Amniotic epithelial cell (primary cell): ENCODE measurements at places on chromosomes 7 and 10.
A peak's percentile ranks its signal among the peaks of the same experiment; 100 is the strongest.

DNA sequence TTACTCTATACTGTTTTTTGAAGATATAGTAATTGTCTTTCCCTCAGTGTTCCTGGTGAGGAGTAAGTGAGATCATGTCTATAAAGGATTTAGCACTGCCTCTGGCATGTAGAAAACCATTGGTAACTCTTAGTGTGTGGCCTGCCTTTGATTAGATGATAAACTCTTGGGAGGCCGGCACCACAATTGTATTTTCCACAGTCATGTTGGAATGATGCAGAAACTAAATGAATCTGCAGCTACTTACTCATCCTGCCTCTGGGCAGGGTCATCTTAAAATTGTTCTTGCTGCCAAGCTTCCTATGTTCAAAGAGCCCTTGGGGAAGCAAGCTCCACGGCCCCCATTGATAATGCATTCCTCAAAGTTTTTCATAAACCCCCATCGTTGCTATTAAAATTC, 204.6 kb downstream of the ANKRD7 start:
- DNase-seq, result no peak

DNA sequence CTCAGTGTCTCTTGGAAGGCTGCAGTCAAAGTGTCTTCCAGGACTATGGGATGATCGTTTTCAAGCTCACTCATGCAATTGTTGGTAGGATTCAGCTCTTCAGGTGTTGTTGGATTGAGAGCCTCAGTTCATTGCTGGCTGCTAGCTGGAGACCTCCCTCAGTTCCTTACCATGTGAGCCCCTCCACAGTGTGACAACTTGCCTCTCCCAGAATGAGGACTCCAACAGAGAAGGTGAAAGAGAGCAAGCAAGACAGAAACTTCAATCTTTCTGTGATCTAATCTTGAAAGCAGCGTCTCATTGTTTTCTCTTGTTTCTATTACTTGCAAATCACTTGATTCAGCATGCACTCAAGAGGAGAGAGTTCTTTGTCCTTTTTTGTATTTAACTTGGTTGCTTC, 22.5 kb downstream of the MGAM start:
- no peak for DNase-seq

GRCh38 chr10:44771233-44771995, 139.7 kb upstream of the TMEM72 start:
- DNase-seq, result no peak

DNA sequence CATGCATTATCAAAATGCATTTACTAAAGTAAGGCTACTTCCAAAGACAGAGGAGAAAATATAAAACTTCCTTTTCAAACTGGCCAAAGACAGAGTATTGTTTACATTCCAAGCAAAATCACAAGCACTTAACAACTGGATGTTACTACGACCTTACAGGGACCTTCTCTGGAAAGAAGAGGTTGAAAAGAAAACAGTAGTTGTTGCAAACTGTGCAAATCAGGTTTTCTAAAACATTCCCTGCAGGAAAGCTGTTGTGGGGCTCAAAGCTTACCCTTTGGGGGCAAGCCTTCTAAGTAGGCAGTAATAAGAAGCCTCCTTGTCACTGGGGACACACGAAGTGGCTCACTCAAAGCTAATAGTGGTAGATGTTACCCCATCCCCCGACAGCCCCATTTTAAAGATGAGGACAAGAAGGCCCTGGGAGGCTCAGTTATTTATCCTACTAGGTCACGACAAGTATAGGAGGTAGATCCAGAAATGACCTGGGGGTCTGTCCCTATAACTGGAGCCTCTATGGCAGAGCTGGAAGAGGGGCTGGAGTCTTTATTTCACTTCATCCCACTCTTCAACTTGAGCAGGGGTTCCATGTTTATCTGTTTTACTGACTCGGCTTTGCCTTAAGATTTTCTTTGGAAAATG, 46.6 kb downstream of the ATXN7L1 start:
- DNase-seq, result no peak

DNA sequence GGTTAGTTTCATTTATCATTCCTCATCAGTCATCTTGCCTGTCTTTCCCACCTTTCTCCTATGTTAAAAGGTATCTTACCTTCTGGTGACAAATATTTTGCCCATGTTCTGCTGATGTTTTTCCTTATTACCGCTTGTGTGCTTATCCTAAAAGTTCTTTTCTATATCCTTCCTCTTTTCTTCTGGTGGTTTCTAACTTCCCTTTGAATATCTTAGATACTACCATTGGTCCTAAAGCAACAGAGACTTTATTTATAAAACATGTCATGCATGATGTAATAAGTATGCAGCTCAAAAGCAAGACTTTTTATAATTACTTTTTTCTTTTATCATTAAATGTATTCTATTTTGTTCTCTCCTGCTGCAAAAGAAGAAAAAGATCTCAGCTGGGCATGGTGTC, 24.8 kb downstream of the TBC1D12 start:
- no peak for DNase-seq

DNA sequence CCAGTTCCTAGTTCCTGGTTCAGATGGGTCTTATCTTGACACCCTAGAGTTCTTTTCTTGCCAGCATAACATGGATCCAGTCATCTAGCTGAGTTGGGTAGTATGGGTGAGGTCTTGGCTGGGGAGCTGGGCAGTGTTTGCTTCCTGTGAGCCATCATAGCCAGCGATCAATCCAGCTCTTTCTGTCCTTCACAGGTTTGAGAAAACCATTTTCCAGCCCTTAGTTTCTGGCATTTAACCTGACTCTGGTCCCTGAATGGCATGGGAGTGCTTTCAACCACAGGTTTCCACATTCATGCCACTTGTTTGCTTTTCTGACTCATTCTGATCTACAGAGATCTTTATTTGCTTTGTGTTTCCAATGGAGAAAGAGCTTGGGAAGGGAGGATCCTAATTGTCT, 8.6 kb downstream of the SLC13A1 start:
- DNase-seq, result peak; percentile 14

GRCh38 chr10:44437840-44438511, 53.1 kb upstream of the CXCL12 start:
- no peak for DNase-seq

DNA sequence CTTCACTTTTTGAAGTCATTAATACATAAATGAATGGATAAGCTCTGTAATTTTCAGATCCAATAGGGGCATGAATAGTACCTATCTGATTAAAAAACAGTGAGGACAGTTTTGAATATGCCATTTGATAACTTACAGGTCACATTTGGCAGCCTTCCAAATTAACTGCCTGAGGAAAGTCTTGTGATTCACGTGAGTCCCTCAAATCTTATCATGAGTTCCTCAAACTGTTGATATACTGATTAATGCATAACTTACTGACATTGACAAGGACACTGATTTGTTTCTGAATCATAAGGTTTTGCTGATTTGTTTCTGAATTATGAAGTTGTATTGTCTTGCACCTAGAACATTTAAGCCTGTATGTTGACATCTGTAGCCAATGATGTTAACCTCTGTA, 55.1 kb downstream of the ANKMY2 start:
- no peak for DNase-seq

GRCh38 chr7:29906200-29907022, 83.2 kb downstream of the SCRN1 start:
- DNase-seq, result no peak

DNA sequence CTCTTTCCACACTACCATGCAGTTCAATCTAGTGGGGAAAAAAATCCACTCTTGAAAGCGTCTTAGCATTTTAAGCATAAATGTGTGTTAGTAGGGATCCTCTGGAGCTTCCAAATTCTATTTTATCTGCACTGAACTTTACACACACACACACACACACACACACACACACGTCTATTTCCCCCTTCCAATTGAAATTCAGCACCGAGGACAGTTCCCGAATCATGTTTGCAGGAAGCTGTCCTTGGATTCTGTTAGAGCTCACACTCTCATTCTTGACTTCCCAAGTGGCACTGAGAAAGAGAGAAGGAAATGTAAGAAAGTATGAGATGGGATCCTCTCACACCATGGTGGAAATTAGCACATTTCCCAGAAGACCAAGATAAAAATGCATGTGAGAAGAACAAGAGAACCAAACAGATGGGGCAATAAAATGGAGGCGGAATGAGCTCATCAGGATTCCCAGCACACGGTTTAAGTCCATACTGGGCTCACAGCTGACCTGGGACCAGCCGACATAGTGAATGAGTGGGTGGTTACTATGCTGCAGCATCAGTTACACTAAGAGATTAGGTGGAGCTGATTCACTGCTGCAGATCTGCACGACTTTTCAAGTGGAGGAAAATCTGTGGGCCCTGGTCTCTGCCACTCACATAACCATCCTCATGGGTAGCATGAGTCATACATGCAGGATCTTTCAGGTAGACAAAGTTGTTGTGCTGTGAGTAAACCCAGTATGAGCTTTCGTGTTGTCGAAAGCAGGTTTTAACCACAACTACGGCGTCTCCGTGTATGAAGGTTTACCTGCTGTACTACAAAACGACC, 3.3 kb upstream of the NPTX2 start:
- peak; percentile 16 for DNase-seq

DNA sequence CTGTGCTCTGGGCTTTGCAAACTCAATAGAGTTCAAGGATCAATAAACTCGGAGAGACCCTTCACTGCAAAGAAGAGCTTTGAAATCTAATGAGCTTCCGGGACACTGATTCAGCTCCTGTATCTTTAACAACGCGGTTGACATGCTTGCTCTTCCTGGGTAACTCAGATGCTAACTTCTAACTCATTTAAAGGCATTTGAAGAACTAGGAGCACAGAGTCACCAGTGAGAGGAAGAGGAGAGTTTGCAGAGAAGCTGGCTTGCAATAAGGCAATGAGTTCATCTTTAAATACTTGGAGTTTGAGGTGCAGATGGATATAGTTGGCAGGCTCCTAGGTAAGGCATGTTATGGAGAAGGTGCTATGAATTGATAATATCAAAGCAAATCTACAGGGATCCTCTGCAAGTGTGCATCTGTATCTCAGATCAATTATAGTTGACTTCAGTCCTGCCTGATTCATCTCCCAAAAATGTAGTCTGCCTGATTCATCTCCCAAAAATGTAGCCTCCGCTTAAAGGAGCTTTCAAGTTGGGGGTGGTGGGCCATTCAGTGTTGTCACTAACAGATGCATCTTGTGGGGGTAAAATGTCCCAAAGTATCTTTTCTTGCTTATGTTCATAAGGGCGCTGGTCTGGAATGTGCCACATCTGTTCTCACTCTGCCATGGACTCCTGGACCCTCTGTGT, 182.5 kb upstream of the PRSS58 start:
- peak; percentile 57 for DNase-seq

DNA sequence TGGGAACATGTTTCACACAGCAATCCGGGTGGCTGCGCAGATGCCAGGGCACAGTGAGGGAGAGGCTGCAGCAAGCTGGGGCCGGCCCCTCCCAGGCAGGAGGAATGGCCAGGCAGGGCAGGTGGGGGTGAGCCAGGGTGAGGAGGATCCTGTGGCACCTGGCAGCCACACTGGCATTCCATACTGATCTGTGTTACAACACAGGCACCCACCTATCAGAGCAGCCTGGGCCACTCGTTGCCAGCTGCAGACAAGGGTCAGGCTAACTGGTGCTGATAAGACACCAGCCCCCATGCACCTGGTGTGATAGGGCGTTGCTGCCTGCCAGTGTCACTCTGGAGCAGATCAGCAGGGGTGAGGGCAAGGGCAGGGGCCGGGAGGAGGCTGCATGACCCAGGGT, 16.6 kb upstream of the RET start:
- no peak for DNase-seq

- no peak for DNase-seq
These were observed 20.7 kb downstream of the ZMIZ2 start for GRCh38 chr7:44769376-44769775.

- DNase-seq, result no peak
These were observed 160.3 kb upstream of the NRP1 start for GRCh38 chr10:33494694-33495265.

- DNase-seq, result peak; percentile 91
These were observed 68.5 kb downstream of the MICU1 start for GRCh38 chr10:72557362-72557761.

- DNase-seq, result no peak
These were observed 69.0 kb downstream of the PARD3 start for GRCh38 chr10:34746094-34746493.

- no peak for DNase-seq
These were observed 166.1 kb downstream of the PRKAG2 start for GRCh38 chr7:151710646-151711434.

GRCh38 chr10:76408646-76409045, 977.2 kb downstream of the LRMDA start:
- peak; percentile 88 for DNase-seq

- no peak for DNase-seq
These were observed 37.3 kb upstream of the PRKAR2B start for GRCh38 chr7:107007007-107007891.

- DNase-seq, result no peak
These were observed 2.3 kb upstream of the MORN4 start for GRCh38 chr10:97635577-97635976.

DNA sequence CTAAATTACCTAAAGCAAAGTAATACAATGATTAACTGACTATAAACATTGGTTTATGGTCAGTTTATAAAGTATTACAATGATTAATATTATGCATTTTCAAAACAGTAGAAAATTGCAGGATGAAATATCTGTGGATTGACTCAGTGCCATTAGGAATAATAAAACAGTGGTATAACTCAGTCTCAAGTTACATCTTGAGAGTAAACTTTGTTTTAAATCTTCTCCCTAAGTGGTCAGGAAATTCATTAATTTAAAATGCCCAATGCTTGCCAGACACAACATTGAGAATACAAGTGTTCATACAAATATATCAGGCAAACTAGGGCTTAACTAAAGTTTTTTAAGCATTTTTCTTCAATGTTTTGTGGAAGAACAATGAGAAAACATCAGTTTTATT, 257.8 kb downstream of the ETV1 start:
- DNase-seq, result peak; percentile 3

- DNase-seq, result no peak
These were observed 45.1 kb downstream of the CNNM2 start for GRCh38 chr10:102962951-102963755.

DNA sequence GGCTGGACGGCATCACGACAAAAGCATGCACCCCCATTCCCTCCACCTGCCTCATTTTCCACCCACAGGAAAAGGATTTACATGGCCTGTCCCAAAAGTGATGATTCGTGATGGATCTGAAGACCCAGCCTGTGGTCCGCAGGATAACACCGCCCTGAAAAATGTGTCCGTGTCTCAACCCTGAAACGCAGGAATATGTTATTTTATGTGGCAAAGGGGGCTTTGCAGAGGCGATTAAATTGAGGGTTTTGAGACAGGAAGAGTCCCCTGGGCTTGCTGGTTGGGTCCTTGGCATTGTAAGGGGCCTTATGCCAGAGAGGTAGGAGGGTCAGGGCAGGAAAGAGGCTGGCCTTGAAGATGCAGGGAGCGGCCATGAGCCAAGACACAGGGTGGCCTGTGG, 80.2 kb upstream of the PPP2R2D start:
- DNase-seq, result no peak

DNA sequence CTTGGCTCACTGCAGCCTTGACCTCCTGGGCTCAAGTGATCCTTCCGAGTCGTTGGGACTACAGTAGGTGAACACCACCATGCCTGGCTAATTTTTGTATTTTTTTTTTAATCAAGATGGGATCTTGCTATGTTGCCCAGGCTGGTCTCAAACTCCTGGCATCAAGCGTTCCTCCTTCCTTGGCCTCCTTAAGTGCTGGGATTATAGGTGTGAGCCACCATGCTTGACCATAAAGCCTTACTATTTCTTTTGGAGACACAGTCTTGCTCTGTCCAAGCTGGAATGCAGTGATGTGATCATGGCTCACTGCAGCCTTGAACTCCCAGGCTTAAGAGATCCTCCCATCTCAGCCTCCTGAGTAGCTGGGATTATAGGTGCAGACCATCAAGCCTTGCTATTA, 12.6 kb downstream of the TFAM start:
- no peak for DNase-seq
